ENCODE measurements at places on chromosomes 1 and 21.

DNA sequence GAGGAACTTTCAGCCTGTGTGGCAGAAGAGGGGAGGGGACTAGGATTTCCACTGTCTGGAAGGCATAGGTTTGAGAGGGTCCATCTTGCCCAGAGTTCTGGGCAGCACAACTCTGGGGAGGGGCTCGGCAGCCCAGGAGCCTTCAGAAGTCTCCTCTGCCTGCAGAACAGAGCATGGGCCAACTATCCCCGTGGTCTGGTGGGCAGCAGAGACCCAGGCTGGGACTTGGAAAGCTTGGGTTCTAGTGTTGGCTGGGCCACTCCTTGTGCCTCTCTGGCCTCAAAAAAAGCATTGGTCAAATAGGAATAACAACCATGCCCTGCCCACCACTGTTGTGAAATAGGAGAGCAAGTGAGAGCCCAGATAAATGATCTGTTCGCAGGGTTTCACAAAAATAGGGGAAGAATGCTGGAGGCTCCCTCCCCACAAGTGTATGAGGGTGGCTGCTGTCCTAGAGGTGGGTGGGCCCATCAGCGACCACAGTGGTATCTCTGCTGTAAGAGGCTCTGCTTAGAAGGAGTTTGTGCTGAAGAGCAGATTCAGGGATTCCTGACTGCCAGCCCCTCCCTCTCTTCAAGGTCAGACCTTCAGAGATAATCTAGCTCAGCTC, 8.9 kb downstream of the EPHA10 start:
- no peak for DNase-seq

DNA sequence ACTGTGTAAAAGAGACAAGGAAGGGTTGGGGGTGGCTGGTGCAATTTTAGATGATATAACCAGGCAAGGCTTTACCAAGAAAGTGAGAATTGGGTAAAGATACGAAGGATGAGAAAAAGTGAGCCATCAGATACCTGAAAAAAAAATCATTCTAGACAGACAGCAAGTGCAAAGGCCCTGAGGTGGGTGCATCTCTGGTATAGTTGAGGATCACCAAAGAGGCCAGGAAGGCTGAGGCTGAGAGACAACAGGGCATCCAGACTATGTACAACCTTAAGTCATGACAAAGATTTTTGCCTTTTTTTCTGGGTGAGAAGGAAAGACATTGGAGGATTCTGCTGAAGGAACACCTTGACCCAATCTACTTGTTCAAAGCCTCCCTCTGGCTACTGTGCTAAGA, 29.9 kb downstream of the RXRG start:
- no peak for DNase-seq

DNA sequence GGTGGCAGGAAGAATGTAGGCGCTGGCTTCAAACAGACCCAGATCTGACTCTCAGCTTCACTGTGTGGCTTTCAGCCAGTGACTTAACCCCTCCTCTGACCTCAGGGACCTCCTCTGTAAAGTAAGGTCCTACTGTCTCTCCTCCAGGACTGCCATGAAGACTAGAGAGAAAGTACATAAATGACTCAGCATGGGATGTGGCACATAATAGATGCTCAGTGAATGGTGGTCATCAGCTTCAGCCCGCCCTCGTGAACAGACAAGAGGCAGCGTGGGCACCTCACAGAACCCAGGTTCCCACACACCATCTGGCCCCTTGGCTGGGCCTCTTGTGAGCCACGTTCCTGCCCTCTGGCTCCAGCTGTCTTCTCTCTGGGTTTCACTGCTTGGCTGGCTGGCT, 126.0 kb downstream of the SYF2 start:
- no peak for DNase-seq

DNA sequence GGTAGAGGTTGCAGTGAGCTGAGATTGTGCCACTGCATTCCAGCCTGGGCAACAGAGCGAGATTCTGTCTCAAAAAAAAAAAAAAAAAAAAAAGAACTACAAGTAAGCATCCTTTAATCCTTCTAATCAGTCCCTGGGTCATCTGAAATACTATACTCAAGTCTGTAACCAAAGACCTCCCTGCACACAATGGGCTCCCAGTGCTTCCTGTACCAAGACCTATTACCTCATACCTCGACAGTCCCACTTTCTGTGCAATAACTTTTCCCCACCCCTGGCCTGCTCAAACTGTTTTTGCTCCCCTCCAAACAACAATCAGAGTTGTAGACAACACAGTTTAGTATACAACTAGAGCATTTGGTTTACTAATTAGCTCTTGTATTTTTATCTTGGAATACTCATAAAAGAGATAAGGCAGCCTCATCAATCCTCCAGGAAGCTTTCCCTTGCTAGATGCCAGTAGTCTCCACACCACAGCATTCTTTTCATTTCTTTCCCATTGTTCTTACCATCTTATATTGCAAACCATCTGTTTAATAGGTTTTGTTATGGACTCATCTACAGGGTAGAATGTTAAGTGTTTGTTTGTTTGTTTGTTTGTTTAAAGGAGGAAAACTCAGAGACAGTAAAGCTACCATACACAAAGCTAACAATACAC, 19.2 kb upstream of the RLF start:
- DNase-seq = no peak

DNA sequence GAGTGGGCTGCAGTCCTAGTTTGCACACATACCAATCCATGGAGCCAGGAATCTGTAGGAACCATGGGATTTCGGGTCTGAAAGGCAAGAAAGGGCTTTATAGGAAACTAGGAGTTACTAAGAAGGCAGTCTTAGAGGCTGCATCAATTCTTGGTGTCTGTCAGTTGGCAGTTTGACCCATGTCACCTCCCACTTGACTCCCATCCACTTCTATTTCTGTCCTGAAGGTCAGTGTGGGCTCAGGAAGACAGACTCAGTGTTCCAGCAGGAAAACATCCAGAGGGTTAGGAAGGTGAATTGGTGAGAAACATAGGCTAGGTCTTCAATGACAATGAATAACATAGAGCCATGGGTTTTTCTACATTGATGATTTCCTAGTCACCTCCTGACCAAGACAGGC, 4.0 kb downstream of the CYP4A11 start:
- no peak for DNase-seq

DNA sequence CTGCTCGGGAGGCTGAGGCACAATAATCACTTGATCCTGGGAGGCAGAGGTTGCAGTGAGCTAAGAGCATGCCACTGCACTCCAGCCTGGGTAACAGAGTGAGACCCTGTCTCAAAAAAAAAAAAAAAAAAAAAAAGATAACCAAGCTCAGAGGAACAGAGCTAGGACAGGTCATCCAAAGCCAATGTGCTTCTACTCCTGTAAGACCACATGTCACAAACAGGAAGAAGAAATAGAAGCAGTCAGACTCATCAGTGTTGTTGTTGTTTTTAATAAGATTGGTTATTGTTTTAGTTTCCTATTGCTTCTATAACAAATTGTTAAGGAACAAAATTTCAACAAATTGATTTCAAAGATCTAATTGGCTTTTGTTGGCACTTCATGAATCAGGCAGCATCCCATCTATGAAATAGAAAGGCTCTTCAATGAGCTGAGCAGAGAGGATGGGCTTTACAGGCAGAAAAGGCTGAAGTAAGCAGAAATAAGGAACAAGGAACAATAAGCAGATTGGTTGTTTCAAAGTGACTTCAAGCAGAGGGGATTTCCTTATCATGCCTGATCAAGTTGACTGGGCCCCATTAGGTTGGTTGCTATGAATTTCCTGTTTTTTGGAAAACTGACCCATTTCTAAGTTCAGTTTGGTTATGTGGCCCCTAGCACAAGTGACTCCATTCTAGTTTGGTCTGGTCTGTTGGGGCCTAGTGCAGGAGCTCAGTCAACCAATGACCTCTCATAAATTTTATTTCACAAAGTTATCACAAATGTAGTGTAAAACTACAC, 6.0 kb upstream of the AKNAD1 start:
- no peak for DNase-seq

Measured in stimulated activated CD8-positive, alpha-beta memory T cell treated with anti-CD3 and anti-CD28 coated beads, Interleukin-7, amount 100 ng/mL, for 4 hours (primary cell).